T1000 (cell line): ENCODE measurements at places on chromosomes 4 and X.

DNA sequence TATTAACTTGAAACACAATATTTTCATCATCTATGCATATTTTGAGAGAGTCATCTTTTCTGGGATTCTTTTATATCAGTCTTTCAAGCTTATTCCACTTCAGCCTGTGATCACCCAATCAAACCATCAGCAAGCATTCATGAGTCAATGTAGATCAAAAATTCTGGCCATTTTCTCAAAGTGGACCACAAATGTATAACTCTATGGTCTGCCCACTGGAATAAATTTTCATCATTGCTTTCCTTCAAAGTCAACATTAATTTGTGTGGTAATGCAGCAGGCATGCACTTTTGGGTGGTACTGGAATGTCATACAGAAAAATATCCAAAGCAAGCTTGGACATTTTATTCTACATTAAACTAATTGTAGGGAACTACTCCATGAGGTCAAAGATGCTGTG, 1013.0 kb downstream of the STIM2 start:
- no peak for DNase-seq

DNA sequence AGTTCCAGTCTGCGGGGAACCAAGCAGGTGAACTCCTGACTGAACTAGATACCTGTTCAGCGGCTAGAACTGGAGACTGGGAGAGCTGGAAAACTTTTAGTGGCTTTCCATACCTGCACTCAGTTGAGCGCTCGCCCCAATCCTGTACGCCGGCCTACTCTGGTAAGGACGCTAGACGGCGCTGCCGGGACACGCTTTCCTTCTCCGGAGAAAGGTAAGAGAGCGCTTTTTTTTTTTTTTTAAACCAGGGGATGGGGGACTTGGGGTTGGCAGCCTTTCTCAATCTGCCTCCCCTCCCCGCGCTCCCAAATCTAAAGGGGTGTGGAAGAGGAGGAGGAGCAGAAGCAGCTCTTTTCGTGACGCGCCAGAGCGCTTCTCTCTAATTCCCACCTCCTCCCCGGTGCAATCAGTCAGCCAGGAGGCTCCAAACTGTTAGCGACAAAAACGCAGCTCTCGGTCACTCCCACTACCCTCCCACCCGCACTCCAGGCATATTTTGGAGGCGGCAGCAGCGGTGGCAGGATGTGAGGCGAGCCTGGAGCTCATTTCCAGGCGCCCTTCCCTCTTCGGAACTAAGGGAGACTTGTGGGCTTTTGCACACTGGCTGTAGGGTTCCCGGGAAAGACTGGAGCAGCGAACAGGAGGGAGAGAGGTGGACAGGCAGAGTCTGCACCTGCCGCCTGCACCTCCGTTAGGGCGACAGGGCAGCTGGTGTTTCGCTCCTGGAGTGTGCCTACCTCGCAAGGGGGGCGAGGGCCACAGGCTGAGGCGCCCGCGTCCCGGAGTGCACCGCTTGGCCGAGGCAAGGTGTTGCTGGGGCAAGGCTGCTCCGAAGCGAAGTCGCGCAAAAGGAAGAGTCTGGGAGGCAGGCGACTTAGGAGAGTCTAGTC, at the start of gene IL1RAPL2:
Gene IL1RAPL2, plus strand, starts transcription at position 409 of the 890 bp plus-strand sequence.
- no peak for DNase-seq

- no peak for DNase-seq
These were observed 163.9 kb upstream of the GEMIN8 start for GRCh38 chrX:14193547-14193946.

GRCh38 chr4:3412257-3413020, 29.3 kb upstream of the HGFAC start:
- no peak for DNase-seq
